ENCODE measurements at places on chromosomes 2 and 18.
A peak's percentile ranks its signal among the peaks of the same experiment; 100 is the strongest.

GRCh38 chr2:62187246-62187645 is 8.7 kb upstream of the B3GNT2 start:
- no peak for DNase-seq

- no peak for DNase-seq
Observed at GRCh38 chr2:65396348-65397026, 35.9 kb downstream of the SPRED2 start.

DNA sequence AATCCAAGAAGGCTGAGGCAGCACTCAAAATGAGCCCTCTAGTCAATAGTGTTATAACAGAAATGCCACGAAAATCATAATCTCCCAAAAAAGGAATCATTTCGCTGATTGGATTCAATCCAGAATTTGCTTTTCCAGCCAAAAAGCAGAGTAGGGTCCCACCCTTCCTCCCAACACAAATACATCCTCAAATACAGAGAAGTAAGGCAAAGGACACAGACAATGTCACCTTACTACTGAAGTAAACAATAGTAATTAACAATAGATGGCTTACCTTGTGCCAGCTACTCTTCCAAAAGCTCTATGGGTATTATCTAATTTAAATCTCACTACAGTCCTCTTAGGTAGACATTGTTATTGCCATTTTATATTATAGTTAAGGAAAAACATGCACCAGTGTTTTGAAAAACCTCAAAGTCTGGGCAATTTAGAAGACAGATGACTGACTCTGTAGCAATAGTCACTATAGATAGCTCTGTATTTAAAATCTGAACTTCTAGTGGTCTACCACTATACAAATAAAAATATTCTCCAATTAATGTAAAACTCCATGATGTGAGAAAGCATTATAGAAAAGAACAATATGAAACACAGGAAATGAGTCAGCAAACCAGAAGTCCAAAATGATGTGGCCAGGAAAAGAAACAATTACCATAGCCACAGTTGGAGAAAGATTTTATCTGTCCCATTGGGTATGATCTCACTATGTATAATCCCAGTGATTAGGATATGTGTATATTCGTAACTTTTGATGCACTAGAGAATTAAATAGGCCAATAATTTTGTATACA is 305.0 kb upstream of the ERBB4 start:
- DNase-seq: no peak

DNA sequence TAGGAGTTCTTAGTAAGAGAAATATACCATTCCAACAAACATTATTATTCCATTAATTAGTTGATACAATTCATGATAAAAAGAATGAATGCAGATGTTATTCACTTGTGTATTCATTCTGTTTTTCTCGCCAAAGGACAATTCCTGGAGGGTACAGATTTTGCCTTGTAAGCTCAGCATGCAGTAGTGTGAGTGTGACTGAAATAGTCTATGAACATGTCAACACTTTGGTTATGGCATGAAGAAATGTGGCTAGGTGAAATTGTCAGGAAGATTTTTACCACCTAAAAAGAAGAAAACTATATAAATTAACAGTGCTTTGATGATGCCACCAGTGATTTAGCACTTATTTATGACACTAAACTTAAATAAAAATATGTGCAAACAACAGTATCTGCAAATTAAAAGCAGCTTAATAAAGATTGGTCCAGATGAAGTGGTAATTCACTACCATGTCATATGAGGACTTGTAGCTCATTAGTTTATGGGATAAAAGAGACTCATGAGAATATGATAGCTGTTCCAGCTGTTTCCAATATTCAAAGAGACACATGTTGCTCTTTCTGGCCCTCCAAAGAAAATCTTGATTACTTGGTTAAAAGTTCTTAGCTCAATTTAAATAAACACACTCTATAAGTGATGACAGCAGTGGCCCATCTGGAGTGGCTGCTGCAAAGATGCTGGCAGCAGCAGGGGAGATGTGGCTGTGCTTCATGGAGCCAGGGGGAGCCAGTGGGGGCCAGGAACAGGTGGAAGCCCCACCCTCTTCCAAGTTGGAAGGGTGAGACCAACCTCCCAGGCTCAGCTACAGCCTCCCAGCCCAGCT is 165.0 kb downstream of the CDH19 start:
- no peak for DNase-seq

- no peak for DNase-seq
Observed at GRCh38 chr2:55425431-55425831, 5.8 kb upstream of the CCDC88A start.

GRCh38 chr2:38960609-38961320 is 71.1 kb downstream of the ARHGEF33 start:
- DNase-seq: no peak

DNA sequence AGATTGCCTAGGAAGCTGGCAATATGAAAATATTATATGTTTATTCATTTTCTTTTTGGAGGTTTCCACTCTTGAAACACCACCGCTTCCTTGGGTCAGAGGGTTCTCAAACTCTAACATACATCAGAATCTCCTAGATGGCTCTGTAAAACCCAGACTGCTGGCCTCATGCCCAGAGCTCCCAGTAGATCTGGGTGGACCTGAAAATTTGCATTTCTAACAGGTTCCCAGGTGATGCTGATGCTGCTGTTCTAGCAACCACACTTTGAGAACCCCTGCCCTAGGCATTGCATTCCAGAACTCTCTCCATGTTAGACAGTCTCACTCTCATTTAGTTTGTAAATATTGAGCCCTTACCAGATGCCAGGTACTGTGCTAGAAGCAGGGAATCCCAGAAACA is 139.4 kb downstream of the FAM210A start:
- no peak for DNase-seq

DNA sequence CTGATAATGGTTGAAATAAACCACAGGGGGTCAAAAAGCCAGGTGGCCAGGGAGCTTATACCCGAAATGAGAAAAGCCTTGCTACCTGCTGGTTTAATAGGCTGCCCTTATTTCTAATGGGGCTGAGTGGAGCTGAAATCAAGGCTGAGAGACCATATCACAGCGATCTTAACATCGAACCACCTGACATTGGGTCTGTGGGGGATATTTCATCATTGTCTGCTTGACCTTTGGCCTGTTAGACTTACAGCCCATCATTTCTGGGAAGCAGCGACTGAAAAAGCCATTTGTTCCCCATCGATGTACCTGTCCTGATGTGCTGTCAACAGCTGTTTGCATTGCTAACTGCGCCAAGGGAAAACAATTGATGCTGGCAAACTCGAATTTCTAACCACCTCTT is 199.7 kb upstream of the SLC14A2 start:
- no peak for DNase-seq

DNA sequence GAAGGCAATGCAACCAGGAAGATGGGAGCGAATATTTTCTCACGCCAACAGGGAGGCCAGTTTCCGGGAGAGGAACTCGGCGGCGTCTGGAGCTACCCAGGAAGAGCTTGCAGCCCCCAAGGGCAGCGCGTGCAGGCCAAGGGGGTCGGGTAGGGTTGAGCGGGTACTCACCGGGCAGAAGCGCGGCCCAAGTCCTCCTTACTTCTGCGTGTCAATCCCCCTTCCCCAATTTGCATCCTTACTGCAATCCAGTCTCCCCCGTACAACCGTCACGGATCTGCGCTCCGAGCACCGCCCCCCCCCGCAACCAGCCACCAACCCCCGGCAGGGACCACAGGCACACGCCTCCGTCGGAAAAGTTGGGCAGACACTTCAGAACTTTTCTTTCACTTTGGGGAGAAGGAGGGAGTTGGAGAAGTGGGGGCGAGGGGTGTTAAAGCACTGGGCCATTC is 1.3 kb downstream of the ATP8B1 start:
- DNase-seq: no peak

DNA sequence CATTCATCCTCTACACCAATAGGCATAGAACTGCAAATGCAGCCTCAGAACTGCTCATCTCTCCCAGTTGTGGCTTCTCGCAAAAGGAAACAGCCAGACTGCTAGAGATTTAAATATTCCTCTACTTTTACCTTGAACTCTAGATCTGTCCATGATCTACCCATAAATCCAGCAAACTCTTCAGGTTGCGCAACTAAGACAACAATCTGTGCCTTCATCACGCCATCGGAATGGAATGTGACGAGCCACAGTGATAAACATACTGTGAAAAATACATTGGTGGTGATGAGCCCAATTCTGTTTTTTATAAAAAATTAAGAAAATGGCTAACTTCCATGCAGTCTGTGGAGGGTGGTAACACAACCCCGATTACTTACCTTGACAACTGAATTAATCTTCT is 626.7 kb downstream of the LRRTM4 start:
- DNase-seq: no peak

- no peak for DNase-seq
Observed at GRCh38 chr18:6428851-6429395, 14.2 kb upstream of the L3MBTL4 start.

DNA sequence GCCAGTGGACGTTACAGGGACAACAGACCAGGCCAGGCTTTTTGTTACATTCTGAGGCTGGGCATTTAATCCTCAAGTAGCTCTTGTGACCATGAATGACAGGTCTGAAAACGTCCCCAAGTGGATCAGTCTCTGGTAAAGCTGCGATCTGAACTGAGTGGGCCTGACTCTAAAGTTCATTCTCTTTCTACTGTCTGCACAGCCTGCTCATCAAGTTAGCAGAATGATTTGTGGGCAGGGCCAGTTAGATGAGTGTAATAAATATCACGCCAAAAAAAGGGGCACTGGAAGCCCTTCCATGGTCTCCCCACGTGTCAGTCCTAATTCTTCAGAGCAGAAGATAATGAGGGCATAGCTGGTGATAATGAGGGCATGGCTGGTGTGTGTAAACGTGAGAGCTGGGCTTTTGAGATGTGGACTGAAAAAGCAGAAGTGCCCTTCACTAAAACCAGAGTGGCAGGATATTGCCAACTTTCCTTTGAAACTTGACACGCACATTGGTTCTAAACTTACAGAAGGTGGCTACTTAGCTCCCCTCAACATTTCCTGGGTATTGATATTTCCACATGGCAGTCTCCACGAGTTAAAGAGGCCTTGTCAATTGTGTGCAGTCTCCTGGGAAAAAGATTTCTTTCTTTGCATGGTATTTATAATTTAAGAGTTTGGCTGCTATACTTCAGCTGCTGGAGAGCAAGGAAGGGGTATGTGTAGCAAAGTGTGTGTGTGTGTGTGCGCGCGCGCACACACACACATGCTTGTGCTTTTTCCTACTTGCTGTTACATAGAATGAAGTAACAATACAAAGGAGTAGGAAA is 72.7 kb upstream of the LYPD6B start:
- no peak for DNase-seq

- no peak for DNase-seq
Observed at GRCh38 chr2:61263830-61264229, 101.8 kb downstream of the C2orf74 start.

DNA sequence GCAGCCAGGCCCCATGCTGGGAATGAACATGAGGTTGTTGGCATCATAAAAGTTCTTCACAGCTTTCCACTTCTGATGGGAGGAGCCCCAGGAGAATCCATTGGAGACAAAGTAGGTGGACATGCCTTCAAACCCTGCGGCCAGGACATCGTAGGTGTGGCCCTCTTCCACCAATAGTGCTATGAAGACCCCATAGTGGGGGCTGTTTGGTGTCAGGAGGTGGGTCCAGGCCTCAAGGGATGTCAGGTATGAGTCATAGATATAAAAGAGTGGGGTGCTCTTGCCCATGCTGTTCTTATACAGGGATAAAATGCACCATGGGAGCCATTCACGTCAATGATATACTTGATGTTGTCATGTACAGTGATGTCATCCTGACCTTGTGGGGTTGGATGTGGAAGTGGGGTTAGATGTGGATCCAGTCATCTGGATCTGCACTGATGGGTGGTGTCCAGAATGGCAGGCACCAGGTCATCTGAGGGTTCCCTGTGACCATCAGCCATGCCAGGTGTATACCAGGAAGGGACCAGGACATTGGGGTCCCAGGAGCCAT is 22.1 kb upstream of the MCM6 start:
- no peak for DNase-seq

DNA sequence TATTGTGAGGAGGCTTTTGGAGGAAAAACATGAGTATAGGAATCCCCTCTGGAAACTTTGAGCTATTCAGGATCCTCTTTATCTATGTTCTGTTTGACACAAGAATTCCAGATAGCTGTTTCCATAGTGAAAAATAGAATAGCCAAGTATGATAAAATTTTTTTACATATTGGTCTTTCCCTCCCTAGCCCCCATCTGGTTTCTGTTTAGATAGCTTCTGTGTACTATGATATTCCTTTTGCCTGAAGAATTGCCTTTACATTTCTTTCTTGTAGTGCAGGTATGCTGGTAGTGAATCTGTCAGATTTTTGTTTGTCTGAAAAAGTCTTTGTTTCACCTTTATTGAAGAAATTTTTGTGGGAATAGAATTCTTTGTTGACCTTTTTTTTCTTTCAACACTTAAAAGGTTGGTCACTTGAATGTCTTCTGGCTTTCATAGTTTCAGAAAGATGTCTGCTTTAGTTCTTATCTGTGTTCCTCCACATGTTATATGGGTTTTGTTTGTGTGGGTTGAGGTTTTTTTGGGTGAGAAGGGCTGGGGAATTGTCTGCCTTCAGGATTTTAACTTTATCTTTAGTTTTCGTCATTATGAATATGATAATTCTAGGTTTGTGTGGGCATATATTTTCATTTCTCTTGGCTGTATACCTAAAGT is 29.9 kb upstream of the FBLN7 start:
- no peak for DNase-seq

GRCh38 chr18:63141778-63142176 is 177.8 kb downstream of the BCL2 start:
- peak; percentile 74 for DNase-seq

DNA sequence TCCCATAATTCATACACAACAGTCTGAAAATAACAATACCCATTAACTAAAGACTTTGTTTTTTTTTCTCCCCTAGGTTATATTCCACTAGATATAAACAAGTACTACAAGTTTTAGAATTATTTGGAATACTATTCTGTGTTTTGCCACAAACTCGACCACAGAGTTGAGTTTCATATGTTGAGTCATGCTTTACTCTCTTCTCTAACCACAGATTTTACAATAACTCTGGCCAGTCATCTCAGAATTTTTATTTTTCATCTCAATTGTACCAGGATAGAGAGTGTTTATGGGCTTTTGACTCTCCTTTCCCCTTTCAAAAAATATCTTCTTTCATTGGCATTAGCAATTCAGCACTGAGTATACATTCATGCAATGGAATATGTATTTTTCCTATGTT is 348.7 kb upstream of the GALNT5 start:
- no peak for DNase-seq

GRCh38 chr2:199356412-199356811 is 101.3 kb downstream of the SATB2 start:
- no peak for DNase-seq

GRCh38 chr2:55173438-55174054 is 58.5 kb downstream of the CLHC1 start:
- no peak for DNase-seq

DNA sequence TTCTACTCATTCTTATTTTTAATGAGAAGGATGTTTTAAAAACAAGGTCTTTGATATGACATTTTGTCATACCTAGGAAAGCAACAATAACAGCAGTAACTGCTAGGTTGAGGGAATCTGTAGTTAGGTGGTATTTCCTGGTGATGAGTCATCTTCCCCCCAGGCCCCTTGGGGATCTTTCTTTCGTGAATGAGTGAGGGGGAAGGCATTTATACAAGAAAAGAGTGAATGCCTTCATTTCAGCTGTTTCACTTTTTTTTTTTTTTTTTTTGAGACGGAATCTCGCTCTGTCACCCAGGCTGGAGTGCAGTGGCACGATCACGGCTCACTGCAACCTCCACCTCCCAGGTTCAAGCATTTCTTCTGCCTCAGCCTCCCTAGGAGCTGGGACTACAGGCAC is 108.6 kb downstream of the MAP4K4 start:
- peak; percentile 14 for DNase-seq

- DNase-seq: no peak
Observed at GRCh38 chr18:23591011-23591410, 4.7 kb upstream of the NPC1 start.

Measured in GM10248 (cell line).